ENCODE measurements at places on chromosomes 16 and 17.

DNA sequence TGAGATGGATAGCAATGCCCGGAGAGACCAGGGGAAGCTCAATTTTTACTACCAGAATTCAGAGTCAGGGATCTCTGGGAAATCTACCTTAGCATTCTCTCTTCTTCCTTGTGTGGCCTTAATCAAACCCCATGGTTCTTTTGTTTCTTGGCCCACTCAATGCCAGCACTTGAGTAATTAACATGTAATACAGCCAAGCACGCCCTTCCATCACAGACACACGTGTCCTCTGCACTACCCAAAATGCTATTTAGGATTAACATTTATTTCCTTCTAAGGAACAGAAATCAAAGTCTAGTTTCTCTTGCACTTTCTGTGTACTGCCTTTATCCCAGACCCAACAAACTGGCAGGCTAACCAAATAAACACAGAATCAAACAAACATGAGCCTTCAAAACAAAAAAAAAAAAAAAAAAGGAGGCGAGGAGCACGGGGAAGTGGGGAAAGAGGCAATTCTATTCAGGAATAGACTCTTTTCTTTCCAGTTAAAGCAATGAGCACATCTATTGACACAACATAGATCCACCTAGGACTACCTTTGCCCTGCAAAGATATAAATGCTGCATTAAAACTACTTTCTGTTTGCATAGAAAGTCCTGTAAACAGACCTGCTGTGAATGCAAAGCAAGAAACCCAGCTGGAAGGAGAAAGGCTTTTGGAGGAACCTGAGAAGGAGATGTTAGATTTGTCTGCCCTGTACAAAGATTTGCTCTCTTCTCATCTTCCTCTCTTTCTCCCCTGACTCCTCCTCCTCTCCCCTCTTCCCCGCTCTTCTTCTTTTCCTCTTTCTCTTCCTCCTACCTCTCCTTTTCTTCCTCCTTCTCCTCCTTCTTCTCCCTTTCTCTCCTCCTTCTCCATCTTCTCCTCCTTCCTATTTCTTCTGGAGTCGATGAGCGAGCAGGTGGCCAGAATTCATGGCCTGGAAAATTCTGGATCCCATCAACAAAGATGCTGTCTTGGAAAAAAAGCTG is 294.4 kb downstream of the NPIPA8 start:
- DNase-seq: no peak

DNA sequence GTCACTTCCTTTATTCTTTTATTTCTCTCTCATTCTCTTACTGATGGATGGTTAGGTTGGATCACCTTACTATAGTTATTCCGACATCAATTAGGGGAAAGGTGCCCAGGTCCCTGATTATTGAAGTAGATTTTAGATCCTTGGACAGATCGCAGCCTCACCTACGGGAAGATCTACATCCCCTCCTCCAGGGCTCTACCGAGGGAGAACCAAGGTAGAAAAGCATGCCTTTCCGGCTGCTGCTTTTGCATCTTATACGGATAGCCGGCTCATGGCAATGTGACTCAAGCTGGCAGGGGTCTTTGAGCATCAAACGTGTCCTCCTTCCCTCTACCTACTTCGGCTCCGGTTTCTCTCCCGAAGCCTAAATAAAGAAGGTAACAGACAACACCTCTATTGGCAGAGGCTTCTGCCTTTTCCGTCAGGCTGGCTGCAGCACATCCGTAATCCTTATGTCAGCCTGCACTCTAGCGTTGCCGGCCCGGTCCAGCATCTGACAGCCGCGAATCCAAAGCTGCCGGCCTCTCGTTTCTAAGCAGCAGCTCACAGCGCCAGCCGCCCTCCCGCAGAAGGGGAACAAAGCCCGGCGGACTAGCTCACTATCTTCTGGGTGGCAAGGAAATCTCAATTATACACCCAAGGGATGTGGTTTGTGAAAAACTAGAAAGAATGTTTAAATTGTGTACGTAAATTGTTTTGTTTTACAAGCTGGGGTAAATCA is 46.9 kb downstream of the IRX6 start:
- DNase-seq: peak; percentile 74

- DNase-seq: no peak
These were observed 8.3 kb upstream of the NOS2 start for GRCh38 chr17:27808628-27809027.

DNA sequence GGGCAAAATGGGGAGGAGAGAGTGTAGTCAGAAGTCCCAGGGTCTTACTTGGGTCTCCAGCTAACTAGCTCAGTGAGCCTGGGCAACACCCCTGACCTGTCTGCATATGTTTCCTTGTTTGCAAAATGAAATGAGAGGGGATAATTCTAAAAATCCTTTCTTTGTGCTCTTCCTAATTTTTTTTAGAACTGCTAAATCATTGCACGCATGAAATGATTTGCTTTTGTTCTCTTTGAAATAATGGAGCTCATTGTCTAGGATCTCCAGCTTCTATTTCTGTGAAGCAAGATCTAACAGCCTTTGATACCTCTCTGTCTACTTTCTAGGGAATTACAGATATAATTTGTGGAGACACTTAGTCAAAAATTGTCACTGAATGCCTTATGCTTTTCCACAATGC is 181.3 kb downstream of the CDH13 start:
- DNase-seq: no peak

GRCh38 chr17:33245183-33245582 is 47.9 kb downstream of the ASIC2 start:
- DNase-seq: no peak

DNA sequence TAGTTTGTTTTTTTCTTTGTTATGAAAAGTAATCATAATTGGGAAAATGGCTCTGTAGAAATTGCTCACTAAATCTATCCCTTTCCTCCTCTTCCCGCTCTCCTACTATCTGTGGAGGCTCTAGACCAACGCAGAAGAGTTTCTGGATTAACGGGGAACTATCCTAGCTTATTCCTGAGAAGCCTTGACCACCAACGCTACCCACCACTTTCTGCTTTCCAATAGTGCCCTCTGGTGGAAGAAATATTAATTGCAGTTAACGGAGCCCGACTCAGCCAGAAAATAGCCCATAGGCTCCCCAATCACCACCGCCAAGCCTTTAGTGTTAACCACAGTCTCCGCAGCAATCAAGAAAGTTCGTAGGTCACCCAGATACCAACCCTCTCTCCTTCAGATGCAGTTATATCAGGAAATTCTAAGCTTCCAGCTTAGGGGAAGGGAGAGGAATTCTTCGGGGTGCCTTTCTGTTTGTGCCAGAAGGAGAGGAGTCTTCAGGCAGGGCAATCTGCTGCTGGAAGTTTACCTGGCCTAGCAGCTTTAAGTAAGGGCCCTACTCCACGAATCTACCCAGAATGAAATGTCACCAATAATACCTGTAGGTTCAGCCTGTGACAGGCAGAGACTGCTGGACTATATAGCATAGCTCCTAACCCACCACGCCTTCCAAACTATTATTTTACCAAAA is 23.0 kb upstream of the NSRP1 start:
- peak; percentile 86 for DNase-seq

- DNase-seq: no peak
These were observed 53.8 kb downstream of the SNX11 start for GRCh38 chr17:48161127-48161905.

DNA sequence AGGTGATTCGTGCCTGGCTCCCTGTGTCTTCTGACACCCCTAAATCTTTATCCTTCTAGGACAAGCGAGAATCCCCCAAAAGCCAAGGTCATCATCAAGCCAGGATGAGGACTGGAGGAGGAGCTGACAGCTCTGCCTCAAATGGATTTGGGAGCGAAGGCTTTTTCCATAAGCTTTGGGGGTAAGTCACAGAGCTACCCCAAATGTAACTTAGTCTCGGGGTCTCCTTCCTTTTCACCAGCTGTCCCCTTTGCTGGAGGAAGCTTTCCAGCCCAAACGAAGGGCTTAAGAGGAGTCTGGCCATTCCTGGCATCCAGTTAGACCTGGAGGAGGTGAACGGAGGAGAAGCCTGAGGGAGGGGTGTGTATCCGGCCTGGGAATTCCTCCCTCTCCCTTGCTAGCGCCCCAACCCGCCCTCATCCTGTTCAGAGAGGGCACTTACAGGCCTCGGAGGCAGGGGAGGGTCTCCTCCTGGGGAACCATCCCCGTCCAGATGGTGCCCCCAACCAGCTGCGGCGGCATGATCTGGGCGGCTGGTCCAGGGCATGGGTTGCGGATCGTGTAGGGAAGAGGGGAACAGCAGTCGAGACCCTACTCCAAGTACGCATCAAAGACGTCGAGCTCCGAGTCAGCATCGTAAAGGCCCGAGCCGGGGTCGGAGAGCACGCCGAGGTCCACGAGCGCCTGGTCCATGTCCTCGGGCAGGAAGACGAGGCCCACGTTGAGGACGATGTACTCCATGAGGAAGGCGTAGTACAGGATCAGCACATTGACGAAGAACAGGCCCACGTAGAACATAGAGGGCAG is 938 bp downstream of the DEXI start:
- DNase-seq: peak; percentile 45

DNA sequence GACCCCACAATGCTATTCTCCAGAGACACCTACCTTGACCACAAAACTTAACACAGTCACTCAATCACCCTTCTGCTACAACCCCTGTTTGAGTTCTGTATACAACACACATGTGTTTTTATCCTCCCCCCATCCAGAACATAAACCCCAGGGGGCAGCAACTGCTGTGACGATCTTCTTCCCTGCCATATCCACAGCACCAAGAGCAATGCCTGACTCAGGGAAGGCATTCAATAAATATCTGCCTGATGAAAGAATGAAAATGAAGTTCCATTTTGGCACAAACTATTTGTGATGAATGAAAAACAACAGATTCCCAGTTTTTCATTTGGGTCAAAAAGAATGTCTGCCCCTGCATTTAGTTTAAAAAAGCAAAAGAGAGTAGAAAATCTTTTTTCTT is 27.0 kb downstream of the ASIC2 start:
- no peak for DNase-seq

- DNase-seq: no peak
These were observed 105.8 kb upstream of the GSE1 start for GRCh38 chr16:85507342-85507741.

GRCh38 chr16:75250809-75251279 is 580 bp downstream of the BCAR1 start:
- peak; percentile 78 for DNase-seq

DNA sequence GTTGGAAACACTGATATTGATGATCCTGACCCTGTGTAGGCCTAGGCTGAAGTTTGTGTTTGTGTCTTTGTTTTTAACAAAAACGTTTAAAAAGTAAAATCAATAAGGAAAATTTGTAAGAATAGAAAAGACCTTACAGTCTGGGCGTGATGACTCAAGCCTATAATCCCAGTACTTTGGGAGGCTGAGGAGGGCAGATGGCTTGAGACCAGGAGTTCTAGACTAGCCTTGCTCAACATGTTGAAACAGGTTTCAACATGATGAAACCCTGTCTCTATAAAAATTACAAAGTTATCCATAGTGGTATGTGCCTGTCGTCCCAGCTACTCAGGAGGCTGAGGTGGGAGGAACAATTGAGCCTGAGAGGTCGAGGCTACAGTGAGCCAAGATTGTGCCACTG is 18.3 kb upstream of the TOM1L1 start:
- DNase-seq: peak; percentile 11

DNA sequence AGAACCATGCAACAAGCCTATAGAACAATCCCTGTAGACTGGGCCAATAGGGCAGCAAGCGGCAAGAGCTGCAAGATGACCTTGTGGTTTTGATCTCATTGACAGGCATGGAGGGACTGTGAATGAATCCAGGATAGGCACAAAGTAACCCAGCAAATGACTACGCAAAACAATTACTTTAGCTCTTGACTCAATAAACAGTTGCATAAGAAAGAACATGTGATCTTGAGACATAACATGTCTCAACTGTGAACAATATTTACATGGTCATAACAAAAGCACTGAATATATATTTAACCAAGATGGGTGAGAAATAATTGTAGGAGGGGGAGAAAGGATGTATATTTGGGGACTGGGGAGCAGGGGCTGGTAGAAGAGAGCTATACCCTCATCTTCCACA is 313.7 kb upstream of the CDH5 start:
- peak; percentile 13 for DNase-seq

- DNase-seq: no peak
These were observed 28.6 kb downstream of the WDR45B start for GRCh38 chr17:82619641-82620040.
